Stimulated activated CD8-positive, alpha-beta memory T cell treated with anti-CD3 and anti-CD28 coated beads, Interleukin-7, amount 100 ng/mL, for 48 hours (primary cell): ENCODE measurements at places on chromosomes 5 and 9.

DNA sequence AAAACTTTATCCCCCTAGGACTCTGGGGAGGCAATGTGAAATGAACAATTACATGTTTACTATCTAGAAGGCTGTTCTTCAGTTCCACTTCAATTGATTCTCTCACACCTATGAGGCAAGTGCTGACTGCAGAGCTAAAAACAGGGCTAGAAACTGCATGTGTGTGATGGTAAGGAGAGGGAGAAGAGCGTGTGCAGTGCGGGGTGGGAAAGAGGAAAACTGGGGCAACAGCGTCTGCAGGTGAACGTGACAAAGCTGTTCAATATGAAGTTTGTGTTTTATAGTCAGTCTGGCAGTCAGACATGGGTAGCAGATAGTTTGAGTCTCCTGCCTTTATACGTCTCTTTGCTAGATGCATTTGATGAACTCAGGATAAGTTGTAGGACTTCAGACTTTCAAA, 6.6 kb upstream of the COMMD10 start:
- DNase-seq, result no peak

DNA sequence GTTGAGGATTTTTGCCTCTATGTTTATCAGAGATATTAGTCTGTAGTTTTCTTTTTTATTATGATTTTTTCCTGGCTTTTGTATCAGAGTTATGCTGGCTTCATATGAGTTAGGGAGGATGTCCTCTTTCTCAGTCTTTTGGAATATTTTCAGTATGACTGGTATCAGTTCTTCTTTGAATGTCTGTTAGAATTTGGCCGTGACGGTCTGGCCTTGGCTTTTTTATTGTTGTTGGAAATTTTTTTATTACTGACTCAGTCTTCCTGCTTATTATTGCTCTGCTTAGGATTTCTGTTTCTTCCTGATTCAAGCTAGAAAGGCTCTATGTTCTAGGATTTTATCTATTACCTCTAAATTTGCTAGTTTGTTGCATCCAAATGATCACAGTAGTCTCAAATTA, 421.9 kb downstream of the CDH10 start:
- DNase-seq, result no peak

DNA sequence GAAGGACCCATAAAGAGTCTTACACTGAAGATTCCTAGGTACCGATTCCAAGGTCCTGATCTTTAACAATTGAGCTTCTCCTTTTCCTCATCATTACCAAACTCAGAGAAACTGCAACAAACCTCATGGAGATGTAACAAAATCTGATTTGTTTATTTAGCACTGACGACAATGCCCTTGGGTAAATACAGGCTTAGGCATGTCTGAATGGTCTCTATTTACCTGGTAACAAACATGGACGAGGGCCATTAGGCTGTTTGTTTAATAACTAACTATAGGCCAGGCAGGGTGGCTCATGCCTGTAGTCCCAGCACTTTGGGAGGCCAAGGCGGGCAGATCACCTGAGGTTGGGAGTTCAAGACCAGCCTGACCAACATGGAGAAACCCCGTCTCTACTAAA, 333.3 kb downstream of the AGTPBP1 start:
- DNase-seq, result no peak

DNA sequence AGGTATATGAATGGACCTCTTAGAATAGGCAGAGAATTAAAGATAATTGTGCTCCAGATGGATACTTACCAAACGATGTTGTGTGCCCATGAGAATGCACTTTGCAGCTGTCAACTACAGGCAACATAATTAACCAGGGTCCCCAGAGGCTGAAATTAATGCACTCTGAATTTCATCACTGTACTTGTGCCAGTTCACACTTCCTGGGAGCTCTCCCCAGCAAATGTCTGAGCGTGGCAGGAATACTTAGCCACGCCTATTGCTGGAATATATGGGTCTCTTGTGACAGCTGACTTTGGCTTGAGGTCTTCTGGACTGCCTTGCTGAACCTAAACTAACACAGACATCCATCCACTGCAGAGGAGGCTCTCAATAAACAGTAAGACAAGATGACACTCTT, 11.9 kb upstream of the C1QTNF2 start:
- no peak for DNase-seq

GRCh38 chr9:20240498-20240897, 381.8 kb downstream of the MLLT3 start:
- DNase-seq, result no peak

DNA sequence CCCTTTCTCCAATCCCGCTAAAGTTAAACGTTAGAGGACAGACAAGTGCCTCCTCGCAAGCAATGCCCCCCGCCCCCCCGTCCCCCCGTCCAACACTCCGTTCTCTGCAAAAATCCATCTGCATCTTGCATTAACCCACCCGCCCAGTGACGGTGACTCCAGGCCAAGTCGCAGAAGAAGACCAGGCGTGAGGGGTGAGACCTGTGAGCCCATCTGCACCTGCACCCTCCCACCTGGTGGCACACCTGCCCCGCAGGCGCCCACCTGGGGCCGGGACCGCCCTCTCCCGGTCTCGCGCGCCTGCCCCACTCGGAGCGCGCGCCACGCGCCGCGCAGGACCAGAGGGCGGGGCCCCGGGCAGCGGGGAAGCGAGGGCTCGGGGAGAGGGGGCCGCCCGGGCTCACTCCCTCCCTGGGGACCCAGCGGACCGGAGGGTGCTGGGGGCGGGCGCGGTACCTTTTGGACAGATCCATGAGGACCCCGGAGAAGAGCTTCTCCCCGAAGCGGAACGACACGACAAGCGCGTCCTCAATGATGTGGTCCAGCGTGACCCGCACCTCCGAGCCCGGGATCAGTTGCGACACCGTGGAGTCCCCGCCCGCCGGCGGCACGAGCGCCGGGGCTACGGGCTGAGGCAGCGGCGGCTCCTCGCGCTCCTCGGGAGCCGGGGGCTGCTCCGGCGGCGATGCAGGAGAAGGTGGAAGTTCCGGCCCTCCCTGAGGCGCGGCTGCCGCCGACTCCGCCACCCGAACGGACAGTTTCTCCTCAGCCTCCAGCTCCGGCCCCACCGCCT, 705 bp downstream of the PWWP2A start:
- peak; percentile 19 for DNase-seq

DNA sequence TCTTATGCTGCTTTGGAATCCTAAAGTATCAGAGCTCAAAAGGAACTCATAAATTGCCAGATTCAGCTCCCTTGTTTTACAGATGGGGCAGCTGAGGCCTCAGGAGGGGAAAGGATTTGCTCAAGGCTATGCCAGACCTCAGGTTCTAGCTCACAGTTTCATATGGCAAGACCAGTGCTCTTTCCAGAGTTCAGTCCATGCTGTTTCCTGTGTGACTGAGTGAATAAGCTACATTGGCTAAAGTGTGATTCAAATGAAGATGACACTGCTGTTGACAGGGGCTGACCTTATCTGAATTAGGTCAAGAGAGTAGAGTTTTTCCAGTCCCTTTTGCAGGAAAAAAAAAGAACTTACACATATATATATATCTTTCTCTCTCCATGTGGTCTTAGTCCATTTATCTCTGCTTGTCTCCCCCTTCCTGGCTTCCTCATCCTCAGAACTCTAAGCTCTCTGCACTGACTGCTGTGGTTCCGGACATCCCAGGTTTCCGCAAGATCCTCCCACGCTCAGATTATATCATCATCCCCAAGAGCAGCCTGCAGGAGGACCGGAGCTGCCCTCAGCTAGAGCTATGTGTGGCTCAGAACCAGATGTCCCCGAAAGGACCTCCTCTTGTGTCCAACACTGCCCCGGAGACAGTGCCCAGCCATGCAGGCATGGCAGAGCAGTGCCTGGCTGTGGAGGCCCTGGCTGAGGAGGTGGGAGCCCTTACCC, 9.3 kb downstream of the HMGXB3 start:
- DNase-seq, result no peak

- DNase-seq, result no peak
Measured at GRCh38 chr5:81428446-81428845, 34.5 kb upstream of the ACOT12 start.

DNA sequence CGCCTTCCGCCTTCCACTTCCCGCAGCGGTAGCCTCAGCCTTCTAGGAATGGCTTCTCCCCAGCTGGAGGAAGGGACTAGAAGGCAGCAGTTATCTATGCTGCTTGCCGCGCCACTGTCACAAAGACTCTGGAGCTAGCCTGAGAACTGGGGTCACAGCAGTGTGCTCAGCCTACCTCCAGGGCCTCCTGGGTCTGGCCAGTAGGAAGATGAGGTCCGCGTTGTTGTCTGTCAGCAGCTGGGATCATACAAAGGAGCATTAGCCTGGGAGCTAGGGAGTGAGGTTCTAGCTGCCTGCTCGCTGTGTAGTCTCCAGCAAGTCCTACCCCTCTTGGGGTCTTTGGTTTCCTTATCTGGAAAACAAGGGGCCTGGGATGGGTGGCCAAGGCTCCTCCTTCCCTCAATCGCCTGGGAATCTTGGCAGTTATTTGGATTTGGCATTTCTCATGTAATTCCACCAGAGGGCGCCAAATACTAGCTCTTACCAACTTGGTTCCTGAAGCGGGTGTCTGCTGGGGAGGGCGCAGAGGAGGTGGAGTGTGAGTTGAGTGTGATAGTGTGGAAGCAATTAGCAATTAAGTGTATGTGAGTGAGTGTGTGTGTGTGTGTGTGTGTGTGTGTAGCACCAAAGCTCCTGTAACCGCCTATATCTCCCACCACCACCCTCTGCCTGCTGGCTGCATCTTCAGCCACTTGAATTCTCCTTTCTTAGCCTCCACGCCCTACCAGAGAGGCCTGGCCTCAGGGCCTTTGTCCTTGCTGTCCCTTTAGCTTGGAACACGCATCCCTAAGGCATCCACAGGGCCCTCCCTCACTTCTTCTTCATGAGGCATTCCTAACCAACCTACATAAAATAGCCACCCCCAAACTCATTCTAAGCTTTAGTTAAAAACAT, 97.1 kb downstream of the ENTREP1 start:
- DNase-seq, result no peak

DNA sequence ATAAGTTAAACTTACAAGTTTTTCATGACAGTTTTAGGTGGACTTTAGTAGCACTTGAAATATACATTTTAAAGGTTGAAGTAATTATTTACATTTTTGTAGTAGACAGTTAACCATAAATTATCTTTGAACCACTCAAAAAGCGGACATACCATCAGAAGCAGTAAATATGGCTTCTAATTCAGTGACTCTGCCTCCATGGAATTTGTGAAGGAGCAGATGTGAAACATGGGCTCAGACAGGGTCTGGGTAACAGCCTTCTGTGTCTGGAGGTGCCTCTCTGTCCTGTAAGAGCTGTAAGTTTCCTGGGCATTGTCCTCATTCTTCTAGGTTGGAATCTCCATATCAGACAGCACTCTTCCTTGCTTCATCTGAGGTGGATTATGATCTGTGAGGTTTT, 12.4 kb downstream of the RLN2 start:
- DNase-seq, result no peak

GRCh38 chr9:121929893-121930875, 162.9 kb downstream of the TTLL11 start:
- DNase-seq, result no peak

DNA sequence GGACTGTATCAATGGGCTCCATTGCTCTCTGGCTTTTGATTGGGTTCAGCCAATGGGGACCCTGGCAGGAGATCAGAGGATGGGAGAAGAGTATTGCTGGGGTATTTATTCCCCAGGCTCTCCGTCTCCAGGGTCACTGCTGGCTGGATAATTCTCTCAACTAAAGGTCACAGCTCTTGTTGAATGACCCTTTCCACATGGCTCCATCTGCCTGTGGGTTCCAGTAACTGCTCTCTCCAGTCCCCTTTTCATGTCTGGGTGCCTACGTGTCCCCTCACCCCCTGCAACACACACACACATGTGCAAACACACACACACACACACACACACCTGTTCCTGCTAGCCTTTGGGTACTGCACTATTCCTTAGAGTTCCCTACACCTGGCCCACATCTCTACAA, 53.9 kb upstream of the RIC1 start:
- no peak for DNase-seq

GRCh38 chr5:56900858-56901578, 8.4 kb upstream of the SETD9 start:
- DNase-seq, result no peak
